Left lung (tissue), 14 donors: ENCODE measurements at places on chromosomes 3 and 15. TPM values are rescaled to one million over a fixed set of nuclear protein-coding genes. Genes with fewer than 3 reads are reported as not detected.

PLSCR5 gene
- not detected for total RNA-seq

IL20RB gene
- 0.61 TPM for total RNA-seq

- peaks cover 80% of the 10 kb centered on the region for H3K4me1 ChIP-seq
- H3K36me3 ChIP-seq, result no peaks in the 10 kb centered on the region
- H3K4me3 ChIP-seq, result peak overlapping the region; percentile 82
- H3K27ac ChIP-seq, result peak overlapping the region; percentile 84
- no peaks in the 10 kb centered on the region for H3K27me3 ChIP-seq
Observed at GRCh38 chr3:53161820-53162671, 1.0 kb downstream of the PRKCD start.

WDR93 gene
- total RNA-seq, result 0.20 TPM

- no peak overlapping the region for H3K4me3 ChIP-seq
- no peaks in the 10 kb centered on the region for H3K4me1 ChIP-seq
- no peaks in the 10 kb centered on the region for H3K36me3 ChIP-seq
- DNase-seq, result no peak
- H3K27ac ChIP-seq, result no peak overlapping the region
- H3K27me3 ChIP-seq, result no peaks in the 10 kb centered on the region
Observed at GRCh38 chr3:3627114-3627513, 172.1 kb upstream of the LRRN1 start.

NR1I2 gene
- total RNA-seq, result 0.26 TPM

STRIT1 gene
- total RNA-seq, result not detected

CSPG4 gene
- total RNA-seq, result 22.5 TPM

DNA sequence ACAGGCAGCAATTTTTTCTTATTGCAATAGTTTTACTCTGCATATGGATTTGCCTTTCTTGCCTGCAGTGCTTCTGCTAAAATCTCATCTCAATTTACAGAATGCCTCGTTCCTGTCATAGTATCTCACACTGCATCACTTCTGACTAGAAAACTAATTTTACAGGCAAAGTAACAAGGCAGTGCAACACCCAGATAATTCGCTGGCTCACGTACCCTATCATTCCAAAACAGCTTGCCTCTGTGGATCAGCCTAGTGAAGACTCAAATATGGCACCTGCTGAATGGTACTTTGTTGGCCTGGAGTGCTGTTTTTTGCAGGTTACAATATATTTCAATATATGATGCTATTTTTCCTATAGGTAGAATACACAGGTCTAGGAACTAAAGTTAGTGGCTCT is 5.3 kb downstream of the EIF5A2 start:
- H3K4me1 ChIP-seq, result no peaks in the 10 kb centered on the region
- no peak overlapping the region for H3K4me3 ChIP-seq
- no peak for DNase-seq
- H3K27me3 ChIP-seq, result peaks cover 21% of the 10 kb centered on the region
- no peak overlapping the region for H3K27ac ChIP-seq

CKMT1B gene
- 11.3 TPM for total RNA-seq

XIRP1 gene
- total RNA-seq, result 0.18 TPM

DNA sequence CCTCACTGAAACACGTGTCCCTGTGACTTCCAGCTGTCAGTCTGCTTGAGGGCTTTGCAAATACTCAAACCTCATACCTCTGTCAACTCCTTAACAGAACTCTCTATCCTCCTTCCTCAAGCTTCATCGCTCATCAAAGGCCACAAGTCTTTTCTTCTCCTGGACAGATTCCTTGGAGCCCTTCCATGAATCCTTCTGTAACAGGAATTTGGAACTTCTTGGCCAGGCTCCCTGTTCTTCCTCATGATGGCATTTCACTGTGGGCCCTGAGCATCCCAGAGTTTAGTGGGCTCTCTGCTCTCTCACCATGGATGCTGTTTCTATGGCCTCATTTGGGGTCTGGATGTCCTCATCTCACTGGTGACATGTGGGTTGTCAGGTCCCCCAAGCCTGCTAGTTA is 105.0 kb upstream of the TLE3 start:
- no peaks in the 10 kb centered on the region for H3K36me3 ChIP-seq
- no peak for DNase-seq
- H3K27ac ChIP-seq, result no peak overlapping the region

DNA sequence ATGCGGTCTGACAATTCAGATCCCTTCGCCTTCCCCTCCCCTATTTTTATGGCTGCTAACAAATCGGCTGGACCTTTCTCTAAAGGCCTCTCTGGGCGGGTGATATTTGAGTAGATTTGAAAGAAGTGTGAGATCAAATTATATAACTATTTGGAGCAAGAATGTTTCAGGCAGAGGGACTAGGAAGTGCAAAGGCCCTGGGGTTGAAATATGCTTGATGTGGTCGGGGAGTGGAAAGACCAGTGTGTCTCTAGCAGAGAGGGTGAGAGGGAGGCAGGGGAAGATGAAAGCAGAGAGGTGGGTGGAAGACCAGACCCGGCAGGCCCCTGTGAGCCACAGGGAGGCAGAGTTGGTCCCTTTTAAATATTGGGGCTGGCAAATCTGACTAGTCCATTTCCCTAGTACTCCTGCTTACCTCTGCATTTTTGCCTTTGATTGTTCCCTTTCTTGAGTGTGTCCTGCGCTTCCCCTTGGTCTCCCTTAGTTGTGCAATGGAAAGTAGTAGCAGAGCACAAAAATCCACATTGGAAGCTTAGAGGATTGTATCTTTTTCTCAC is 32.3 kb downstream of the SLCO3A1 start:
- DNase-seq, result no peak
- no peaks in the 10 kb centered on the region for H3K36me3 ChIP-seq

DNA sequence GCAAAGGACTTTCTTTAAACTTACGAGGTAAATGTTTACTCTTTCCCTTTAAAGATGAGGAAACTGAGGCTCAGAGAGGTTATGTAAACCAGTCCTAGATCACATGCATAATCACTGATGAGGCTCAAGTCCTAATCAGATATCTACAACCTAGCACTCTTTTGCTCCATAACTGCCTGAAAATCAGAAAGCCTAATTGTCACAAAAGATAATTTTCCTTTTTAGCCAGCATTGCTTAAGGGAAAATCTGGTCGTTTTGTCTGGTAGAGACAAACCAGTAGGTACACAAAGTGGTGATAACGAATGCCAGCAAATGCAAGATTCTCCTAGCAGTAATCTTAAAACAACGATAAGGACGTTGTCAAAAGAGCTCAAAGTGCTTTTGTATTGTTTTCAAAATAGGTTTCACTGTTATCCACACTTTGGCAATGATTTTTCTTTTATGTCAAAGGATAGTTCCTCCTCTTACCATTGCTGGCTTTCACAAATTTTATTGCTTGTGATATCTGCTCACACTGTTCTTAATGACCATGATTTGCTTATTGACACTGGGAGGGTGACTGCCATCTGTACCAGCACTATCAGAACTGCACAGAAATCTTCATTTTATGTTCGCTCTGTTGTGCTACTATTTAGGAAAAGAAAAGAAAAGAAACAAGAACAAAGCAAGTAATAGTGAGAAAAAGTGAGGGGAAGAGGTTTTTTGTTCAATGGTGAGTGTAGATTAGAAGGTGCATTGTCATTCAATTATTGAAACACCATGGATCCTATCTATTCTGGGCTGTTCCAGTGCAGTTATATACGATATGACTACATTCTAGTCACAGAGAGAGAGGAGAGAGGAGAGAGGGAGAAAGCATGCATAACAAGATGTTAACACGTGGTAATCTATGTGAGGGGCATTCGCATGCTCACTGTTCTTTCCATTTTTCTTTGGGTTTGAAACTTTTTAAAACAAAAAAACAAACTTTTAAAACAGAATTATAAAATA is 13.7 kb downstream of the IQCH start:
- no peak overlapping the region for H3K27ac ChIP-seq
- H3K4me1 ChIP-seq, result no peaks in the 10 kb centered on the region

IL5RA gene
- total RNA-seq, result 2.5 TPM

DNA sequence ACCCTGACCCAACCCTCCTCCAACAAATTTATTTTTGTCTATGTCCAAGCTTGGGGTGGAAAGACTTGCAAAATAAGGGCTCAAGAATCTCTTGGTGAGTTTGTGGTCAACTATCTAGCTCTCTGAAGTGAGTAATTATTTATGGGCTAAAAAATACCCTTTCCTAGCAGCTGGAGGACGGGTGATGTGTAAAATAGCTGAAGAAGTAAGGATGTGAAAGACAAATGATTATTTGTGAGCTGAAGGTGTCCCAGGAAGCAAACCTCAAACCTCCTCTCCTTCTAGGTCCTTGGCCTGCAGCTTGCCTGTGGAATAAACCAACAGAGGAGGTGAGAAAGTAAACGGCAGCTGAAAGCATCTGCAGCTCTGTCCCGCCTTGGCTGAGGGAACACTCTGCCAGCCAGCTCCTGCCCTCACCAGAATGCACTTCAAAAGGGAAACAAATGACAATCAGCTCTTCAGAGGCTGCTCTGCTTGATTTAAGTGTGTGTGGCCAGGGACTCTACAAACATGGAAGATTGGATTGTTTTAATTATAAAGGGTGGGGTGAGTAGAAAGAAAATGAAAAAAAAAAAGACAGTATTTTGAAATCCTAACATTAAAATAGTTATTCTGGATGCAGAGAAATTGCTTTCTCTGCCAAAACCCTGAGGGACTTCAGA is 60.3 kb downstream of the TM4SF4 start:
- peaks cover 36% of the 10 kb centered on the region for H3K4me1 ChIP-seq
- no peaks in the 10 kb centered on the region for H3K36me3 ChIP-seq
- no peaks in the 10 kb centered on the region for H3K27me3 ChIP-seq
- DNase-seq, result no peak

- H3K27me3 ChIP-seq, result no peaks in the 10 kb centered on the region
- H3K27ac ChIP-seq, result no peak overlapping the region
- no peak overlapping the region for H3K4me3 ChIP-seq
- no peaks in the 10 kb centered on the region for H3K4me1 ChIP-seq
Observed at GRCh38 chr15:53841651-53842050, 82.2 kb upstream of the WDR72 start.

- H3K36me3 ChIP-seq, result peaks cover 5% of the 10 kb centered on the region
- H3K27ac ChIP-seq, result no peak overlapping the region
- H3K4me3 ChIP-seq, result no peak overlapping the region
- DNase-seq, result no peak
Observed at GRCh38 chr3:126465928-126466544, 9.7 kb downstream of the ZXDC start.

SLC24A5 gene
- 0.50 TPM for total RNA-seq

GRCh38 chr3:107826727-107827126 is 264.1 kb downstream of the CD47 start:
- no peak for DNase-seq
- no peaks in the 10 kb centered on the region for H3K36me3 ChIP-seq
- no peak overlapping the region for H3K27ac ChIP-seq

KBTBD8 gene
- total RNA-seq, result 3.0 TPM

PPP1R14D gene
- total RNA-seq, result not detected

GRCh38 chr15:89128320-89129122 is 40.3 kb downstream of the ABHD2 start:
- DNase-seq, result no peak
- peak overlapping the region; percentile 87 for H3K27ac ChIP-seq
- no peaks in the 10 kb centered on the region for H3K27me3 ChIP-seq
- peaks cover 9% of the 10 kb centered on the region for H3K4me1 ChIP-seq
- H3K4me3 ChIP-seq, result no peak overlapping the region

CIP2A gene
- 3.8 TPM for total RNA-seq

DNA sequence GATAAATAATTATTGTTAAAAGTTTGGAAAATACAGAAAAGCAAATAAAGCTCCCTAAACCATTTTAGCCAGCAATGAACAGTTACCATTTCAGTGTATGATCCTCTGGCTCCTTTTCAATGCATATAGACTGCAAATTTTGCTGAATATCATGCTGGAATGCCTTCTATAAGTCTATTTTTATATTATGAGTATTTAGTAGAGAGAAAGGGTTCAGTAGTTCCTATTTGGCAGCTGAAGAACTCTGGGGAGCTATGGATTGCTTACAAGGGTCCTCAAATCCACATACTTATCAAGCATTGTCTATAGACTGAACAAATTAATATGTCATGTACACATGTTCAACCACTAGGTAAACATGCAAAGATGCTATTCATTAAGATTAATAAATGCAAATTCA is 46.1 kb downstream of the LRRC3B start:
- H3K4me3 ChIP-seq, result no peak overlapping the region
- no peaks in the 10 kb centered on the region for H3K27me3 ChIP-seq
- H3K4me1 ChIP-seq, result no peaks in the 10 kb centered on the region
- H3K36me3 ChIP-seq, result no peaks in the 10 kb centered on the region
- no peak overlapping the region for H3K27ac ChIP-seq

BOC gene
- total RNA-seq, result 6.0 TPM

DNA sequence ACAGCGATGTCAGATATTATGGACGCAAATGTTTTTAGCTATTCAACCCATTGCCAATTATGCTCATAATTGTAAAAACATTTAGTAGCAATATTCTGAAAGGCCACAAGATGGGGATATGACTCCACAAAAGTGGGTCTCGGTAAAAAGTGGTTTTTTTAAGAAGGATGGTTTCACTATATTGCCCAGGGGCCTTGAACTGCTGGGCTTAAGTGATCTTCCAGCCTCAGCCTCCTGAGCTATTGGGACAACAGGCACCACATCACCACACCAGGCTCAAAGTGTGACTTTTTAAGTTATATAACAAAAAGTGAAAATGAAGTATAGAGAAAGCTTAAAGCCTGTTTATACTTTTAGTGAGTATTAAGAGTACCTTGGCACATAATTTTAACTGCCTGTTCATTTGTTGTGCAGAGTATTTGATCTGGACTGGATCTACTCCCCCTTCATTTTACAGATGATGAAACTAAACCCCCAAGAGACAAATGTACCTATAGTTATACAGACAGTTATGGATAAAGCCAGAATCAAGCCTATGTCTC is 9.4 kb downstream of the NAA50 start:
- H3K27ac ChIP-seq, result no peak overlapping the region
- DNase-seq, result no peak
- no peaks in the 10 kb centered on the region for H3K27me3 ChIP-seq
- H3K4me3 ChIP-seq, result no peak overlapping the region
- no peaks in the 10 kb centered on the region for H3K36me3 ChIP-seq
- H3K4me1 ChIP-seq, result no peaks in the 10 kb centered on the region

DNA sequence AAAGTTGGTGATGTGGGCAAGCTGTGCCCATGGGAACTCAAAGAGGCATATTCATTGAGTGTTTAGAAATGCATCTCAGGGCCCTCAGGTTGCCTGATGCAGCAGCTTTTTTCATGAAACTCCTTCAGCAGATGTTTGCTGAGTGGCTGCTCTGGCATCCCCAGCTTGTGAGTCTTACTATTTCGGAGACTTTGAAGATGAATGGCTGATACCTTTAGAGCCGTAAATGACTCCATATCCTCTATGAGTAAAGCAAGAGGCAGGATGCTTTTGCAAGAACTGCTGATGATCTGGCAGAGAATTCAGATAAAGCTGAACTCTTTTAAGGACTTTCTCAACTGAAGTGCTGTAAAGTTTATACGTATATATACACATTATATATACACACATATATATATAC is 384.3 kb downstream of the CACNA2D3 start:
- no peak overlapping the region for H3K27ac ChIP-seq
- H3K27me3 ChIP-seq, result no peaks in the 10 kb centered on the region
- H3K4me1 ChIP-seq, result no peaks in the 10 kb centered on the region
- DNase-seq, result no peak
- no peaks in the 10 kb centered on the region for H3K36me3 ChIP-seq

DNA sequence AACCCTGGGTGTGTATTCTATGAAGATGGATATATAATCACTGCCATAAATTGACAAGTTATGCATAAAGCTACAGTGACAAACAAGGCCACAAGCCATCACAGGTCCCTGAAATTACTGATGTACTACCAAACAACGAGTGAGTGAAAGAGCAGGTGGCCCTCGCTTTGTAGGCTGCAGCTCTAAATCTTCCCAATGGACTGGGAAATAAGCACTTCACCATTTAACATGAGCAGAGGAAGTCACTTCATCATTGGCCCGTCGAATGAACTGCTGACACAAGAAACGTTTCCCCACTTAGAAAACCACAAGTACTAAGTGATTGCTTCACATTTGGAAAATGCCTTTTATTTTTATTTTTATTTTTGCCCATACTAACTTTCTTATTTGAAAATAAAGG is 218.0 kb downstream of the ZNF385D start:
- H3K4me3 ChIP-seq, result no peak overlapping the region
- no peaks in the 10 kb centered on the region for H3K36me3 ChIP-seq
- no peaks in the 10 kb centered on the region for H3K27me3 ChIP-seq
- DNase-seq, result no peak
- H3K27ac ChIP-seq, result no peak overlapping the region
- no peaks in the 10 kb centered on the region for H3K4me1 ChIP-seq
